Caco-2 (cell line): ENCODE measurements at places on chromosomes 16 and 17. TPM values are rescaled to one million over a fixed set of nuclear protein-coding genes. Genes with fewer than 3 reads are reported as not detected.

DNA sequence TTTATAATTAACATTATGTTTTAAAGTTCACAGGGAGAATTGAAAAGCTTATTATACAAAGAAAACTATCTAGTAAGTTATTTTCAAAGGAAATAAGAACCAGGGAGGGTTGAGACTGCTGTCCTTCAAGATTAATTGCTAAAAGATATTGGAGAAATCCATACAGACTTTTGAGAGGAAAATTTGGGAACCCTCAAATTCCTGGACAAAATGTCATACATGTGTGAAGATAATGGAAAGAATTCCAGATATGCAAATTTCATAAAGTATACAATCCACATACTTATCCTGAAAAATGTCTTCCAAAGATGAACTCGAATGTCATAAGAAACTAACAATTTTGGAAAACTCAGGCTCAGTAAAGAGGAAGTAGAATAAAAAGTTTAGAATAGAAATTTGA lies 213.8 kb downstream of the HS3ST3A1 start:
- no peak overlapping the region for H3K27ac ChIP-seq
- no peak overlapping the region for H3K4me3 ChIP-seq
- H3K27me3 ChIP-seq = no peaks in the 10 kb centered on the region

DNA sequence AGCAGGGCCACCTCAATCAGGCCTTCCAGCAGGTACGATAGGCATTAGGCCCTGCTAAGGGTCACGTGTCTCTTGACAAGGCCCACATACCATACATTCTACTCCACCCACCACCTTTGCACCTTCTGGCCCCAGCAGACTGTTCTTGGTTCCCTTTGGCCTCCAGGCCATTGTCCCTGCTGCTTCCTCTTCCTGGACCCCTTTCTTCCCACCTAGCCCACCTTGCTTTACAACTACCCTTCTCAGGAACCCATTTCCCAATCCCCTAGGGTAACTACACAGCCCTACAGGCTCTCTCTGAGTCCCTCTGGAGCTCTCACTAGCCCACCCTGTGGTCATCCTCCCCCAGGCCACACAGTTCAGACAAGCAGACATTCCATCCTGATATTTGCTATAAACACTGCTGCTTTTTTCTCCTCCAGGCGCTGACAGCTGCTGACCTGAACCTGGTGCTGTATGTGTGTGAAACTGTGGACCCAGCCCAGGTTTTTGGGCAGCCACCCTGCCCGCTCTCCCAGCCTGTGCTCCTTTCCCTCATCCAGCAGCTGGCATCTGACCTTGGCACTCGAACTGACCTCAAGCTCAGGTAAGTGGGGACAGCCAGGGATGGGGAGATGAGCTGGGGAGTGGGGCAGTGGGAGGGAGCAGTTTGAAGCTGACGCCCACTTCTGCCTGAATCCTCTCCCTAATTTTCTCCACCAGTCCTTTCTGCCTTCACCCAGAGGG lies 1.4 kb upstream of the NRN1L start:
- no peak overlapping the region for H3K4me3 ChIP-seq
- H3K27ac ChIP-seq = peak overlapping the region; percentile 96

GRCh38 chr16:67979955-67980678 lies at the start of gene DPEP3:
DPEP3 (minus strand) TSS chr16:67980499; CDS start chr16:67980380, 119 bp downstream.
- H3K4me1 ChIP-seq = peaks cover 4% of the 10 kb centered on the region; the same call in 1 of the 2 replicates
- H3K27me3 ChIP-seq = no peaks in the 10 kb centered on the region
- no peak for DNase-seq
- H3K36me3 ChIP-seq = no peaks in the 10 kb centered on the region

DNA sequence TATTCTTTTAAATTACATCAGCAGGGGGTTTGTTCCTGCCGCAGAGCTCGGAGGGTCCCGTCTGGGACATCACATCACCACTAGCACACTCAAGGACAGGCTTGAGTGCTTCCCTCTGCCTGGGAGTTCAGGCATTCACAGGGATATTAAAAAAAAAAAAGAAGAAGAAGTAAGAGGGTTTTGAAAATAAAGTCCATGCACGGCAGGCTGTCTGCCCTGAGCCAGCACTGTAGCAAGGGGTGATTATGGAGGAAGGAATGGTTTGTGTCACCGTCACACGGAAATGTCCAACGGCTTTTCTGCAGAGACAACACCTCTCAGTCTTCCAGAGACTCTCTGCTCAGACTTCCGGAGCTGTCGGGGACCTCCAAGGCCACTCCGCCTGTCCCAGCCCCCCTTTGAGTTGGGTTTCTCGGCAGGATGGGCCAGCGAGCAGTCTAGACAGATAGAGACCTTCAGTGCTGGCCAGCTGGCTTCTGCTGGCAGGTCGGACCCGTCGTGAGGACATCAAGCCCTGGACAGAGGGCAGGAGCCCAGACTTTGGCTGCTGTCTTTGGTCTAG lies 33.6 kb downstream of the MEOX1 start:
- no peaks in the 10 kb centered on the region for H3K36me3 ChIP-seq
- H3K4me1 ChIP-seq = peaks cover 54% of the 10 kb centered on the region
- H3K4me3 ChIP-seq = no peak overlapping the region
- no peak for DNase-seq
- H3K27me3 ChIP-seq = no peaks in the 10 kb centered on the region

DNA sequence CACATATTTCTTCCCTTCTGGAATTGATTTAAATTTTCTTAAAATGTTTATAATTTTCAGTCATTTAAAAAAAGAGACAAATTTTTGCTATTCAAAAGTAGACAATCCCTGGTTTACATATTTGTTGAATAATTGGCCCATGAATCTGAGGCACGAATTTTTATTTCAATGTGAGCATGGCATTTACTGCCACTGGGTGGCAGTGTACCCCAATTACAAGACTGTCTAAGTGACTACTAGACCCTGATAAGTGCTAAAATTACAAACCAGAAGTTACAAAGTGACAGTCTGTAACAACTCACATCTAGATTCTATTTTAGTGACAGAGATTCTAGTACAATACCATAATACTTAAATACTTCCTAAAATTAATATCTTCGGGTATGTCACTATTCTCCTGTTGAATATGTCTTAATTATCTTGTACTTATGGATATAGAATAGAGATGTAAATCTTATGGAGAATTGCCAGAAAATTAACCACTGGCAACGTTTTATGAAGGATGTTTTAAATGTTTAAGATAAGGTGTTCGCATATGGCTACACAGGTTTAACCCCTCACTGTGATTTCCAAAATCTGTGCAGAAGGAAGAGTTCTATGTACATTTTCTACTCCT lies 235.8 kb downstream of the MAP2K4 start:
- peak; percentile 23 for DNase-seq
- no peak overlapping the region for H3K27ac ChIP-seq
- H3K27me3 ChIP-seq = no peaks in the 10 kb centered on the region; the same call in 1 of the 2 replicates

DNA sequence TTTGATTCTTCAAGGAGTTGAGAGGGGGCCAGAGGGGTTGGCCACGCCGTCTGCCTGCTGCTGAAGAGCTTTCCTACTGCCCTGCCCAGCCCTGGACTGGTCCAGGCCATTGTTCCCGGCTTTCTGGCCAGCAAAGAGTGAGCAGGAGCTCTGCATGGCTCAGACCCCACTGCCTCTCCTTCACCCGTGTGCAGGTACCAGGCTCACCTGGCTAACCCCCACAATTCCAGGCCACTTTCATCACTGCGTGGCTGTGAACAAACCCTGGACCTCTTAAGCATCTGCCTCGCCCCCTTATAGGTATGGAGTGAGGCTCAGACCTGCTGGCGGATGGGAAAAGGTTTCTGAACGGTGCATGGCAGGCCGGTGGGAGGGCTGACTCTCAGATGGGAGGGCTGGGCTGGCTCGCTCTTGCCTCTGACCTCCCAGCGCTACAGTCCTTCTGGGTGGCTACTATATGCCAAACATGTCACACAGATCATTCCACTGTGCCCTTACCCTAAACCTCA lies 8.9 kb downstream of the ZNF319 start:
- H3K4me3 ChIP-seq = no peak overlapping the region
- peaks cover 20% of the 10 kb centered on the region for H3K4me1 ChIP-seq
- DNase-seq = no peak

DNA sequence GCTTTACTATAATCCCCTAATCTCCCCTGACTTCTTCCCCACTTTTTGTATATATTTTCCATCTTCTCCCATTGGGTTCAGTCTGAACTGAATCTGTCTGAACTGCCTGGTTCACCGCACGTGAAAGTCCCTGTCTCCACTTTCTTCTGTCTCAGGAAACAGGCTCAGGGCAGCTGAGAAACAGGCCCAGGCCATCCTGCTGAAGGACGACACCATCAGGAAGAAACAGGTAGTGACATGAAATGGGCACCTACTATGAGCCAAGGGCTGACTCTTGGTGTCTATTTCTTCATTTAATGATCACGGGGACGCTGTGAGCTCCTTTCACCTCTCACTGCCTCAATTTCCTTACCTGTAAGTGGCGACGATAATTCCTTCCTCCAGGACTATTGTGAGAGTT lies 90.5 kb upstream of the HSBP1 start:
- no peaks in the 10 kb centered on the region; the same call in 1 of the 2 replicates for H3K27me3 ChIP-seq
- no peaks in the 10 kb centered on the region for H3K36me3 ChIP-seq
- H3K27ac ChIP-seq = no peak overlapping the region
- no peaks in the 10 kb centered on the region for H3K4me1 ChIP-seq

GRCh38 chr17:72125742-72126141 lies 4.9 kb downstream of the SOX9 start:
- no peak overlapping the region for H3K4me3 ChIP-seq
- H3K27me3 ChIP-seq = no peaks in the 10 kb centered on the region

GRCh38 chr17:82477934-82478333 lies 19.4 kb downstream of the NARF start:
- H3K4me1 ChIP-seq = no peaks in the 10 kb centered on the region
- H3K36me3 ChIP-seq = no peaks in the 10 kb centered on the region; the same call in none of the 2 replicates
- no peak for DNase-seq
- H3K4me3 ChIP-seq = no peak overlapping the region
- no peaks in the 10 kb centered on the region for H3K27me3 ChIP-seq

DNA sequence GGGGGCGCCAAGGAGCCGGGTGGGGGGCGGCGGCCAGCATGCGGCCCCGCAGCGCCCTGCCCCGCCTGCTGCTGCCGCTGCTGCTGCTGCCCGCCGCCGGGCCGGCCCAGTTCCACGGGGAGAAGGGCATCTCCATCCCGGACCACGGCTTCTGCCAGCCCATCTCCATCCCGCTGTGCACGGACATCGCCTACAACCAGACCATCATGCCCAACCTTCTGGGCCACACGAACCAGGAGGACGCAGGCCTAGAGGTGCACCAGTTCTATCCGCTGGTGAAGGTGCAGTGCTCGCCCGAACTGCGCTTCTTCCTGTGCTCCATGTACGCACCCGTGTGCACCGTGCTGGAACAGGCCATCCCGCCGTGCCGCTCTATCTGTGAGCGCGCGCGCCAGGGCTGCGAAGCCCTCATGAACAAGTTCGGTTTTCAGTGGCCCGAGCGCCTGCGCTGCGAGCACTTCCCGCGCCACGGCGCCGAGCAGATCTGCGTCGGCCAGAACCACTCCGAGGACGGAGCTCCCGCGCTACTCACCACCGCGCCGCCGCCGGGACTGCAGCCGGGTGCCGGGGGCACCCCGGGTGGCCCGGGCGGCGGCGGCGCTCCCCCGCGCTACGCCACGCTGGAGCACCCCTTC lies 484 bp downstream of the FZD2 start:
- no peaks in the 10 kb centered on the region for H3K27me3 ChIP-seq
- no peak for DNase-seq
- no peaks in the 10 kb centered on the region; the same call in 1 of the 2 replicates for H3K36me3 ChIP-seq

DNA sequence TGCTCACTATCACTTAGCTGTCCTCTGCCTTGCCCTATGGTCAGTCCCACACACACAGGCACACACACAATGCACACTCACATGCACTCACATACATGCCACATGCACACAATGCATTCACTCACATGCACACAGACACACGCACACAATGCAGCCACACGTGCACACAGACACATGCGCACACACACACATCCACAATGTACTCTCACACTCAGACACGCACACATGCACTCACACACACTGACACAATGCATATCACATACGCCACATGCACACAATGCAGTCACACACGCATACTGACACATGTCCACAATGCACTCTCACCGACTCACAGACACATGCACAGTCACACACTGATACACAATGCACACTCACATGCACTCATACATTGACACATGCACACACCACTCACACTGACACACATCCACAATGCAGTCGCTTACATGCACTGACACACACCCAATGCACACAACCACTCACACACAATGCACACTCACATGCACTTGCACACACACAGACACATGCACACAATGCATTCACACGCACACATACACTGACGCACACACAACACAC lies 99.7 kb downstream of the ENGASE start:
- no peak overlapping the region for H3K27ac ChIP-seq
- H3K27me3 ChIP-seq = peaks cover 4% of the 10 kb centered on the region
- H3K36me3 ChIP-seq = no peaks in the 10 kb centered on the region
- H3K4me3 ChIP-seq = no peak overlapping the region

DNA sequence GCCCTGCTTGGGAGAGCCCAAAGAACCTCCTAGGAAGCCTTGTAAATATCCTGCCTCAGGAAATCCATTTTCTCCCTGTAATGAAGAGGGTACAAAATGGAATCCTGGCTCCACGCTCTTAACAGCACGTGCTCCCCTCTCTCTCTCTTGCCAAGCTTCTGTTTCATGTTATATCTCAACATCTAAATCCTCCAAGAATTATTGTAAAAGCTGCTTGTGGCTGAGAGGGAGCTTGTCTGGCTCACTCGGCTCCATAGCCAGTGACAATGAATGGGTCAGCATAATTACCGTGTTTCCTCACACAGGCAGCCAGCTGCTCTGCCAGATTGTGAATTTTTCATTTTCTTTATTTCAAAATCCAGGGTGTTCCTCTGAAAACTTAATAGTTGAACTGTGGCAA lies 317.8 kb downstream of the RBFOX1 start:
- H3K4me1 ChIP-seq = no peaks in the 10 kb centered on the region
- no peak overlapping the region for H3K27ac ChIP-seq
- no peaks in the 10 kb centered on the region for H3K27me3 ChIP-seq
- DNase-seq = no peak
- H3K4me3 ChIP-seq = no peak overlapping the region
- no peaks in the 10 kb centered on the region for H3K36me3 ChIP-seq

Gene OR3A3
- total RNA-seq = not detected in 2 replicates

Gene IGFALS
- total RNA-seq = not detected in 2 replicates

Gene NTHL1
- 34.3 and 38.6 TPM in 2 replicates for total RNA-seq

Gene ATP6V0D1
- 107 and 110 TPM in 2 replicates for total RNA-seq

Gene NHLRC4
- total RNA-seq = not detected in 2 replicates

Gene LDHD
- total RNA-seq = 4.1 and 4.5 TPM in 2 replicates

Gene DEXI
- 23.0 and 23.7 TPM in 2 replicates for total RNA-seq

Gene SERPINF2
- total RNA-seq = 59.9 and 63.8 TPM in 2 replicates

Gene C1QTNF8
- not detected in 2 replicates for total RNA-seq

Gene FBXW10
- total RNA-seq = 0.11 TPM in 1 of 2 replicates, not detected in the other

Gene OR1F1
- total RNA-seq = not detected in 2 replicates

Gene MT1F
- total RNA-seq = 2.8 and 12.5 TPM in 2 replicates

Gene OR1A1
- total RNA-seq = not detected in 2 replicates

Gene TBC1D3B
- total RNA-seq = 9.1 and 12.5 TPM in 2 replicates
